ENCODE measurements at places on chromosomes 12 and 14. TPM values are rescaled to one million over a fixed set of nuclear protein-coding genes. Genes with fewer than 3 reads are reported as not detected.

PROX2 gene
- not detected for total RNA-seq

SOAT2 gene
- total RNA-seq, result not detected

KRT6C gene
- not detected for total RNA-seq

LTBP2 gene
- total RNA-seq, result 0.94 TPM

HCAR2 gene
- not detected for total RNA-seq

OTUB2 gene
- 5.6 TPM for total RNA-seq

RERGL gene
- 0.94 TPM for total RNA-seq

GPN3 gene
- total RNA-seq, result 12.5 TPM

All from parietal lobe (tissue), 2 donors.